Brain microvascular endothelial cell (primary cell): ENCODE measurements at places on chromosomes 5 and 9.
A peak's percentile ranks its signal among the peaks of the same experiment; 100 is the strongest.

DNA sequence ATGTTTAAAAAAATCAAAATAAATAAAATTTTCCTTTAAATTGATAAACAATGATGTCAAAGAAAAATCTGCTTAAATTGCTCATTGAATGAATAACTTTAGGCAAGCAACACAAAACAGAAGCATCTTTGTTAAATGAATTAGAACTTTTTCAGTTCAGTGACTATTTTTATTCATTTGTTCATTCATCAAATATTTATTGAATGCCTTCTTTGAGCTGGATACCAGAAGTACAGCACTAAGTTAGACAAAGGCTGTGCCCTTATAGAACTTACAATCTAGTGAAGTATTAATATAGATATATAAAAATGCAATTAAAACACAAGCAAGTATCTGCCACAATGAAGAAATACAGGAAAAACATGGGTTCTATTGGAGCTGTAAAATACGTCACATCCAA lies 10.8 kb downstream of the FNIP1 start:
- no peak for DNase-seq

DNA sequence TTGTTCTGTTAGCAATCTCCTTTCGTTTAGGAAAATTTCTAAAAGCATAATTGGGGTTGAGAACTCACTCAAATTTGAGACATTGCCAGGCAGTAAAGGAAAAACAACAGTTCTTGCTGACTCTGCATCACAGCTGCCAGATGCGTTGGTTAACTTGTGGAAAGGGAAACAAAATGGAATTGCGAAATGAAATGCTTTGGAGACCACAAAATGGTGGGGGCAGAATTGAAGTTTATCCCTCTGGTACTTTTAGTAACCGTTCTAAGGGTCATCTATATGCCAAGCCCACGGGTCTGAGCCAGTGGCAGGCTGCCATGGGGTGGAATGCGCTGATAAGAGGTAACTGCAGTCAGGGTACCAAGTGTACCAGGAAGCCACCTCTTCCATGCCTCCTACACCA lies 28.6 kb upstream of the SELENOP start:
- DNase-seq = peak; percentile 59

GRCh38 chr5:31680528-31680927 lies 41.6 kb downstream of the PDZD2 start:
- no peak for DNase-seq

GRCh38 chr5:2738700-2739359 lies 12.6 kb downstream of the IRX2 start:
- DNase-seq = no peak

GRCh38 chr5:1291611-1292080 lies 3.2 kb downstream of the TERT start:
- DNase-seq = no peak

DNA sequence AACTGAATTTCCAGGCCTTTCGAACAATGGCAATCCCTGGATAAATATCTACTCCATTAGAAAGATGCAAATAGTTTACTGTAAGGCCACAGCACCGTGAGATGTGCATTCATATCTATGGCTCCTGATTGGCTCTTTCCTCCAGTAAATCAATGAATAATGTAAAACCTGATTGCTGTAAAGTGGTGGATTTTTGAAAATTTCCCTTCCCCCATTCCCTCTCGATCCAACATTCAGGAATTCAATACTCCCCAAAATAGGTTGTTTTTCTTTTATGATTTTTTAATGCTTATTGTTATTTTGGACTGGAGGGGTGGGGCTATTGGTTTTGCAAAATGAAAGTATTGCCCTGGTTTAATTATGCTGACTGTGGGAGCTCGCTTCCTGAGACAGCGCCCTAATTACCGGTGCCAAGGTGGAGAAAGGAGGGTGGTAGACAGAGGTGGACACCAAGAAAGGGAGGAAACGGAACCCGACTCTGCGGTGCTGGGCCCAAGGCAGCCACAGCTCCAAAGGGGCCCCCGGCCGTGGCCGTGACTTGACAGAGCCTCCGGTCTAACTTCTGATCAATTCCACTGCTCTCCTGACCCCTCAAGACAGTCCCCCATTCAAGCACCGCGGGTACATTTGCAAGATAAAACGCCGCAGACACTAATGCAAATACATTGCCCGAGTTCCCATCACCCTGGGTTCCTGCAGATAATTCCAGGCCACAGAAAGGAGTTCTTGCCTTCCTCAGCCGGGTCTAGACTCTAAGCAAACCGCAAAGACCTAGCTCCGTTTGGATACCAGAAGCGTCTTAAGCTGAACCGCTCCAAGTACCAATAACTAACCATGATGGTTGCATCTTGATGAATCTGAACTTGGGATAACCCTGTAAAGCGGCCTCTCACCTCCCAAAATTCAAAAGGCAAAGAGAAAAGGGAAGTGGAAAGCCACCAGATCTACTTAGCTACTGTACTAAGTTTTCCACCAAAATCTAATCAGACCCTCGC lies 211.2 kb downstream of the MEF2C start:
- no peak for DNase-seq

GRCh38 chr9:115957585-115957984 lies 196.0 kb upstream of the PAPPA start:
- no peak for DNase-seq

GRCh38 chr5:13783726-13784125 lies 160.8 kb downstream of the DNAH5 start:
- no peak for DNase-seq

DNA sequence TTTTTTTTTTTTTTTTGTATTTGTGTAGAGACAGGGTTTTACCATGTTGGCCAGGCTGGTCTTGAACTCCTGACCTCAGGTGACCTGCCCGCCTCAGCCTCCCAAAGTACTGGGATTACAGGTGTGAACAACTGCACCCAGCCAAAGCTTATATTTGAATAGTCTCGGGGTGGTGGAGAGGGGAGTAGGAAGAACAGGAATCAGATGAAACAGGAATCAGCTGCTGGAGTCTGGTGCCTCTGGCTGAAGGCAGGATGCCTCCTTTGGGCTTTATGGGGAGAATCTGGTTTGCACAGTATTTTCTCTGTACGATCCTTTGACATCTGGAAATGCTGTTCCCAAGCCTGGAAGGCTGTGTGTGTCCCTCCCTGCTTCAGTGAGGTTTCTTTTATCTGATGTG lies 10.9 kb downstream of the C5orf52 start:
- no peak for DNase-seq

GRCh38 chr5:8828596-8829322 lies 717.1 kb downstream of the SEMA5A start:
- peak; percentile 37 for DNase-seq

- DNase-seq = no peak
These were observed 2051.3 kb upstream of the CDH9 start for GRCh38 chr5:29089591-29090130.

GRCh38 chr9:35714579-35715252 lies 17.3 kb downstream of the TLN1 start:
- no peak for DNase-seq

DNA sequence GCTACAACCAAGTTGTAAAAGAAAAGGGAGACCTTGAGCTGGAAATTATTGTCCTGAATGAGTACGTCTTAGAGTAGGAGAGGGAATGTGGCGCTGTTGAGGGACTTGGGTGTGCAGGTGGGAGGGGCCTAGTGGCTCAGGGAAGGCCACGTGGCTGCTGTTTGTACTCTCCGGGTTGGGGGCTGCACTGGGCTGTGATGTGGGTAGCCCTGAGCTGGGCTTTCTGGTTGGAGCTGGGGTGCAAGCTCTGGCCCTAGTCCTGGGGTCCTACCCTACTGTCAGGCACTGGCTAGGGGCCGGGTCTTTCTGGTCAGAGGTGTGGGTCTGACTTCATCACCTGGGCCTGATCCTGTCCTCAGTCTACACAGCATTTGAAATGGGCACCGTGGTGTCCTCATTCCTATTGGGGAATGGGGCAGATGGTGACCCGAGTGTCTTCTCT lies 19.1 kb upstream of the GLE1 start:
- DNase-seq = no peak

DNA sequence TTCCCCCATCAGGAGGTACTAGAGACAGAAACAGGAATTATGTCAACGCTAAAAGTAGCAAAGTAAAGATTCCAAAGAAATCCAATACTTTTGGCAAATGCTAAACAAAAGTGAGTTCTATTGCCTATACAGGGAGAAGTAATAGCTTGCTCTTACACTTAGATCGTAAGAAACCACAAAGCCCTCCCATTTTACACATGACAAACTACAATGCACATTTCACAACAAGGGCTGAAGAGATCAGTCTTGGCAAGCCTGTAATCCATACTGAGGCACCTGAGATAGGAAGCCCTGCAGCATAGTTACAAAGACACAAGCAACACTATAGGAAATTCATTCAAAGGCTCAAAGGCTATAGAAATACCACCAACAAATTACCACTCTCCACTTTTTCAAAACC lies 7.7 kb downstream of the HNRNPK start:
- DNase-seq = no peak

- DNase-seq = no peak
These were observed 10.4 kb downstream of the PTCH1 start for GRCh38 chr9:95506428-95506677.

DNA sequence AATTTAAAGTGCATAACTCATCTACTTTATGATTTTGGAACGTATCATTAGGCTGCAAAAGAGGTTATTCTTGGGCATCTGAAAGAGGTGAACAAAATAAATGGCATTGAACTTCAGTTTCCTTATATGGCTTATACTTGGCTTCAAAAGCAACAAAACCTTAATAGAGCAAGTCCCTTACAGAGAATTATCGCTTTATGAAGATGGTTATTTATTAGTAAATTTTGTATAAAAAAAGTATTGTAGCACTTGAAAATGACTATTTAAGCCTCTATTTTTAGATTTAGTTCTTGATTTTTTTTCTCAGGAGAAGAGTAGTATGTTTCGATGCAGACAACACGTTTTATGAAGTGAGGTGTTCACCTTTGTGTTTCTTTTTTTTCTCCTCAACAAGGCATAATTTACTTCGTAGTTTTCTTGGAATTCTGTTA lies 2.0 kb downstream of the ERBIN start:
- DNase-seq = no peak

GRCh38 chr5:180070756-180071530 lies 616 bp downstream of the RNF130 start:
- DNase-seq = peak; percentile 30

DNA sequence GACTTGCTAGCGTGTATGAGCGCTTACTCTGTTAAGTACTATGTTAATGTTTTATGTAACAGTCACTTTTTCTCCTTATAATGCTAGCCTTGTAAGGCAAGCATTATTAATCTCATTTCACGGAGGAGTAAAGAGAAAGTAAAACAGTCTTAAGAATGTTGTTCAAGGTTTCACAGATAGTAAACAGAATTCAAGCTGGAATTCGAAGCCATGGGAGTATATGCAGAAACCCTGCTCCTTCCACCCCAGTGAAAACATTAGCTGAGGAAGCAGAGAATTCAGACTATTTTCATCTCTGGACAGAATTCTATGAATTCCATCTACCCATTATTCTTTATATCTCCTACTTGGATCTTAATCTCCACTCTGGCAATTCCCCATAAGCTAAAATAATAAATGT lies 1028.3 kb upstream of the WWC1 start:
- DNase-seq = no peak

DNA sequence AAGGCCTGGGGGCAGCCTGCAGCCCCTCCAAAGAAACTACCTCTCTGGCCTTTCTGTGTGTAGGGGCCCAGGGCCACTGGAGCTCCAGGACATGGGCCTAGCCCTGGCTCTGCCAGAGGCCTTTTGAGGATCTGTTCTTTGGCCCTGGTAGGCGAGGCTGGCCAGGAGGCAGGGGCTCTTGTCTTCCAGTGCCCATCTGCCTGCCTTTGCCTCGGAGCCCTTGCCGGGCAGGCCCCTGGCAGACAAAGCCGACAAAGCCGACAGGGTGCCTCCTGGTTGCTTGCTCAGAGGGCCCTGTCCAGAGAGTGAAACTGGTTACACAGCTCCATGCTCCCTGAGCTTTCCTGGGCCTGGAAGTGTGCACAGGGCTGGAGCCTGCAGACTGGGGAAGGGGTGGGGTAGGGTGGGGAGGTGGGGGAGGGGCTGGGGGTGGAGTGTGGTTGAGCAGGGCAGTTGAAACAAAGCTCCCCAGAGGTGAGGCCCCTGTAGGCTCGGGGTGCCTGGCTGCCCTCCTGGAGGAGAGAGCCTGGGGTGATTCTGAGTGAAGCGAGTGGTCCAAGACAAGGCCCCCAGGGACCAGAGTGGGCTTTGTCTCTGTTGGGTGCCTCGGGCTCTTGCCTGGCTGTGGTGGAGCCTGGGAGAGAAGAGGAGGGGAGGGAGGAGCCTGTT lies 29.3 kb downstream of the PTPA start:
- DNase-seq = peak; percentile 47

DNA sequence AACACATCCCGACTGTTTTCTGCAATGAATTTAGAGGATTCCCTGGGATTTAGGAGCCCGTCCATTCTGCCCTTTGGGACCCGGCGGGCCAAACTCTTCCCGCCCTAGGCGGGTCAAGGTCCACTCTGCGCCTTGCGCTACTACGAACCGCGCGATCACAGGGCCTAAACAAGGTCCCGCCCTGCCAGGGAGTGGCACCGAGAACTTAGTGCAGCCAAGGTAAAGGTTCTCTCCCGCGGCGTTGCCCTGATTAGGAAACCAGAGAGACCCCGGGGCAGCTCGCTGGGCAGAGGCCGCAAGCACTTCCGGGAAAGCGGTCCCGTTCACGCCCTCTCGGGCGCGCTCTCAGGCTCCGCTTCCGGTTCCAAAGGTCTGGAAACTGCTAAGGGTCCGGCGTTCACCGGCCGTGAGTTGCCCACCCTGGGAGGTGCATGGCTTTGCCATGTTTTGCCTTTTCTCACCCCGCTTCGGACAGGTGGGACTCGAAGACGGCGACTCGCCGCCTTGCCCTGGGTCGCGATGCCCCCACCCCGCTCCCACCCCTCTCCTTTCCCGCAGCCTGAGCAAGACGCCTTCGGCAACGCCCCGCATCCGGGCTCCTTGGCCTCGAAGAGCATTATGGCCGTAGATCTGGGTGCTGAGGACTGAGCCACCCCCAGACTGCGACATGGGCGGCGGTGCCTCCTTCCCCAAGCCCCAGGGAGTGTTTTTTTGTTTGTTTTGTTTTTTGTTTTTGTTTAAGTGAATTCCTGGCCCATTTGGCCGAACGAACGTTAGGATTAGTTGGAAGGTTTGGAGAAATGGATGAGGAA lies 23.4 kb downstream of the HNRNPK start:
- no peak for DNase-seq

DNA sequence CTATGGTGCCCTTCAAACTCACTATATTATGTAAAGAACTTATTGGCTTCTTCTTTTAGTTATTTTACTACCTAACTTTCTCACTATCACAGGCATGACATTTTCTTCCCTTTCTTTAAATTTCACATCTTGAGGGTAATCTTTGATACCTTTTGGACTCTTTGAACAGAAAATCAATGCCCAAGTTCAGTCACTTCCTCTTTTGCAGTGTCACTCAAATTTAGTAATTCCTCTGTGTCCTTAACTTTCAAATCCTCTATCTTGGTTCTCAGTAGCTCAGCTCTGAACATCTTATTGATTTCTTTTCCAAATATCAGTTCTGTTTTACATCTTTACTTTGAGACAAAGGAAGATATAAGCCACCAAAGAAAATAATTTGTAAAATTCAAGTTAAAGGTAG lies 25.5 kb downstream of the CNTLN start:
- DNase-seq = no peak

- DNase-seq = peak; percentile 16
These were observed 52.1 kb downstream of the AQP7 start for GRCh38 chr9:33350310-33350709.

GRCh38 chr9:13033959-13034693 lies 245.4 kb downstream of the MPDZ start:
- peak; percentile 75 for DNase-seq

- DNase-seq = no peak
These were observed 460.8 kb downstream of the ENC1 start for GRCh38 chr5:74179701-74180100.
